KG1 (cell line): ENCODE measurements at places on chromosomes 2 and 18.

- no peak for DNase-seq
Observed at GRCh38 chr2:24592441-24593100, 101.5 kb downstream of the NCOA1 start.

DNA sequence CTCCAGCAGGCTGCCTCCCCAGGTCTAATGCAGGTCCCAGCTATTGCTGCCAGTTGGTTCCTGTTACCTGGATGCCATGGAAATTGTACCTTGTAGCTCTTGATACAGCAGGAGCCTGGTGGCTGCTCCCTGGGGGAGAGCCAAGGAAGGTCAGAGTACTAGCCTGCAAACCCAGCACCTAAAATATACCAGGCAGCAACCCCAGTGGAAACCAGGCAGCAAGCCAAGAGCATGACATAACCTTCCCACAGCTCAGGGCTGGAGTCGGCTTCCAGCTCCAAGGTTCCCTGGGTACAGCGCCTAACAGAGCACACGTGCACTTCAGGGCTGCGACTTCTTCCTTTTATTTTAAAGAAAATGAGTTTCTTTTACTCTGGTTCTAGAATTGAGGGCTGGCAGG is 30.3 kb downstream of the TNP1 start:
- DNase-seq, result no peak

DNA sequence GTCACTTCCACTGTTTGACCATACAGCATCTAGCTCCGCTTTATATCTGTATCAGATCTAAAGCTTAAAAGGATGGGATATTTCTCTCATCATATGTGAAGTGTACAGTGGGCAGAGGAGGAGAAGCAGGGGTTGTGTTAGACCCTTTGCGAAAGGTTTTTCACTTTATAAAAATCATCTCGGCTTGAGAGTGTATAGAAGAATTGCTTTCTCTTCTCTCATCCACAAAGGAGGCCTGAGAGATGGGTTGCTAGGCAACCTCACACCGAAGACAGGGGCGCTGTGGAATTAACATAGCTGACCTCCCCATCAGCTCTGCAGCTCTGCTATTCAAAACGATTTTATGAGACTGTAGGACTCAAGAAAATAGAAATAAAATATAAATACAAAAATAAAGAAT is 70.2 kb upstream of the GALNT3 start:
- no peak for DNase-seq

DNA sequence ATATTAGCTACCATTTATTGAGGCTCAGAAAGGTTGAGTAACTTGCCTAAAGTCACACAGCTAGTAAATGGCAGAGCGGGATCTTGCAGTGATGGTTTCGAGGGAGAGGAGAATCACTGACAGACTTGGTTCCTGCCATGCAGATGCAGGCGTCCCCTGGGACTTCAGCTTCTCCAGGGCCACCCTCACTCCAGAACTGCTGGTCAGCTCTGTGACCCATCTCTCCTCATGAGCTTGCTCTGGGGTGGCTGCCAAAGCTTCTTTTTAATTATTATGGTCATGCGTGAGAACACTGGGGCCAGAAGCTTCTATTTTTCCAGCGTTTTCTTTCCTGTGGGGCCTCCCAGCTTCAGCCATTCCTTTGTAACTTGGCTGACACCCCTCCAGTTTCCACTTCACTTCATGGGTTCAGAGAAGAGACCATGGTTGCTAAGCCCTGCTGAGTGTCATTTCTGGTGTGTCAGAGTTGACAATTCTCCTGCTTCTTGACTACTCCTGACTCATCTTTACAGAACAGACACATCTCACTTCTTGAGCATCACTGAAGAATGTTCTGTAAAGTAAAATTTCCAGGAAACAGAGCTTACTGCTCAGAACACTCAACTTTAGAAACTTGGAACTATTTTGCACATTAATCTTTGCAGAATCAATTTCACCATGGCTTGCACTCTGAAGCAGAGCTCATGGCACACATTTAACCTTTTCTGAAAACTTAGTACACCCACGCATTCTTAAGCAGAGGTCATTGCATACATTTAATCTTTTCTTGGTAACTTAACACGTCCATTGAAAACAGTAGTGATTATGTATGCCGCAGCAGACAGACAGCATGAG is 70.4 kb downstream of the IL1R2 start:
- DNase-seq, result no peak

GRCh38 chr2:25758348-25758747 is 85.0 kb upstream of the DTNB start:
- no peak for DNase-seq

- no peak for DNase-seq
Observed at GRCh38 chr18:76209597-76209996, 285.4 kb downstream of the ZNF516 start.

DNA sequence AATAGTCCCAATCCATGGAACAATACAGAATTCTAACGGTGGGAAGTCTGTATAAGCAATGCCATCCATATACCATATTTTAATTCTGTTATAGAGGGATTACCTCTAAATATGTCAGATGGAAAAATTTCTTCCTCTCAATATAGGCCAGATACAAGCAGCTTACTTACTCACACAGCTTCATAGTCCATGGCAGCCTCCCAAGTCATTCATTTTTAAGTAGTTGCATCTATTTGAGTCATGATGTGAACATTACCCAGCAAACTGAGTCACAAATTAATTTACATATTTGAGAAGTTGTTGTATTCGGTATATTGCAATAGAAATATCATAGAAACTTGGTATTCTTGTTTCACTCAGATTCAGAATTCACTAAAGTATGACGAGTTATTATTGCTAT is 20.3 kb downstream of the TBR1 start:
- no peak for DNase-seq

GRCh38 chr2:69742322-69742952 is 503 bp downstream of the ANXA4 start:
- DNase-seq, result no peak

DNA sequence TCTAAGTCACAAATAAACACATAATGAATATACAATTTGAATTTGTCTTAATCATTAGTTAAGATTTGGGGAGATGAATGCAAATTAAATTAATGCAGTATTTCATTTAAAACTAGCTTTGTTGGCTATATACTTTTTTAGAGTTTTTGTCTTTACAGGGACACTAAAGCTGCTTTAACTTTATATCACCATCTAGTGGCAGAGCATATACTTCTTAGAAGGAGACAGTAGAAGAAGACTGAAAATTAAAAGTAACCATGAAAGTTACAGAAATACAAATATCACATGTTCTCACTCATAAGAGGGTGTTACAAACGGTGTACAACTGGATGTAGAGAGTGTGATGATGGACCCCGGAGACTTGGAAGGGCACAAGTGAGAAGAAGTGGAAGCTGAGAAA is 268.3 kb upstream of the NETO1 start:
- DNase-seq, result peak; percentile 43

- DNase-seq, result no peak
Observed at GRCh38 chr2:218184331-218184730, 17.6 kb upstream of the CXCR1 start.

- DNase-seq, result no peak
Observed at GRCh38 chr2:15930589-15931318, 9.6 kb upstream of the MYCN start.

GRCh38 chr2:160145471-160145870 is 54.6 kb downstream of the ITGB6 start:
- no peak for DNase-seq

- no peak for DNase-seq
Observed at GRCh38 chr2:37934591-37935513, 9.8 kb downstream of the RMDN2 start.

DNA sequence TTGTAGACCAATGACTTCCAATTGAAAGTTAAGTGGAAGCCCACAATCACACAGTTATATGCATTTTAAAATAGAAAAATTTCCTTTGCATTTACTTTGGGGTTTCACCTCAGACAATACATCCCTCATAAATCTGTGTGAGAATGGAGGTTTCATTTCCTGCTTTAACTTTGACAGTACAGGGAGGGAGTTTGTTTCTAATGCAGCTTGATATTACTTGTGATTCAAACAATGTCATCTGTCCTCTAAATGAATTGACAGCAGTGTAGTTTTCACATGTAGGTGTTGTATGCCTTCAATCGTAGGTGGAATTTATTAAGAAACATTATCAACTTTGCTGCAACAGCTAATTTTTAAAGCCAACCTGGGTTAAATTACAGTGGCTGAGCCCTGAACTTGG is 75.2 kb downstream of the TMEFF2 start:
- no peak for DNase-seq

DNA sequence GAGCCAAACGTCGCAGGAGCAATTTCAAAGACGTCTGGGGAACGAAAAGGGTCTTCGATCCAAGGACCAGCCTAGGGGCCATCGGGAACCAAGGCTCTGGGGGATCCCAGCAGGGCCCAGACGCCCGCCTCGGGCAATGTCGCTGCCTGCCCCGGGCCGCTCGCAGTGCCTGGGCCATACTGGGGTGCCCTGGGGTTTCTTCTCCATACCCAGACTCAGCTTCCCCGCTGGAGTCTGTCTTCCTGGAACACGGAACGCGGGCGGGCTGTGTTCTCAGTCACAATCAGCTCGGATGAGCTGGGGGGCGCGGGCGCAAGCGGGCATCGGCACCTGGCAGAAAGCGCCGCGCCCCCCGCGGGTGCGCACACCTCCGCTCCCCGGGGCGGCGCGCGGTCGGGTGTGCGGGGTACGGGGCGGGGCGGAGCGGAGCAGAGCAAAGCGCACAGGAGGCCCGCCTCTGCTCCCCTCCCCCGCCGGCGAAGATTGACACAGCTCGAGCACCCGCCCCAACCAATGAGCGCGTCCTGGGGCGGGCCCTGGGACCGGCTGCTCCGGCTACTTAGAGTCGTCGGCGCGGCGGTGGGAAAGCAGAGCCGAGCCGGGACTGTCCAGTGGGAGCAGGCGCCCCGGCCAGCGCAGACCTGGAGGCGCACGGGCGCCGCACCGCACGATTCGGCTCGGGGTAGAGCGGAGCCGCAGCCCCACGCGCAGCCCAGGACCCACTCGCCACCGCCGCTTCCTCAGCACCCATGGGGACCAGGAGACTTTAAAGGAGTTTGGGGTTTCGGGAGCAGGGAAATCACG is at the start of gene LRATD1:
TSS of gene LRATD1 (plus strand) at position 585 of the 804 bp plus-strand sequence. CDS start 1,263 bp downstream, outside the sequence.
- no peak for DNase-seq

DNA sequence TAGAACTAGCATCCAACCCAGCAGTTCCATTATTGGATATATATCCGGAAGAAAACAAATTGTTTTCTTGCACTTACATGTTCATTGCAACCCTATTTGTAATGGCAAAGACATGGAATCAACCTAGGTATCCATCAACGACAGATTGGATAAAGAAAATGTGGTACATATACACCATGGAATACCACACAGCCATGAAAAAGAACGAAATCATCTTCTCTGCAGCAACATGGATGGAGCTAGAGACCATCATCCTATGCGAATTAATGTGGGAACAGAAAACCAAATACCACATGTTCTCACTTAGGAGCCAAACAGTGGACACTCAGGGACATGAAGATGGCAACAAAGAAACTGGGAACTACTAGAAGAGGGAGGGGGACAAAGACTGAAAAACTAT is 352.7 kb downstream of the CDH2 start:
- no peak for DNase-seq

DNA sequence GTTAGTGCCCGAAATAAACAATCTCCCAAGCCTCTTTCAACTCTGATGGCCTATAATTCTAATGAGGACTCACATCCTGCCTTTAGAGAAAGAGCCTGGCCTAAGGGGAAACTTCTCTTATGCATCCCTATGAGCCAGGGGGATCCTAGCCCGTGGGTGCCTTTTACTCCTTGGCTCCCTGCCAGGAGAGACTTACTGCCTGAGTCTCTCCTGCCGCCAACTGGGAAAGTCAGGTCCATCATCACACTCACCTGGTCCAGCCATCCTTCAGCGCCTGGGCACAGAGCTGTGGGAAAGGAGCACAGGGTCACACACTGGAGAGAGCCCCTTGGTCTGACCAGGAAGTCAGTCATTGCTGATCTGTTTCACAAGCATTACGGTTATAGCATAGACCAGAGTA is 24.1 kb downstream of the ENOSF1 start:
- no peak for DNase-seq

- DNase-seq, result no peak
Observed at GRCh38 chr18:59707306-59707705, 10.1 kb upstream of the CCBE1 start.

DNA sequence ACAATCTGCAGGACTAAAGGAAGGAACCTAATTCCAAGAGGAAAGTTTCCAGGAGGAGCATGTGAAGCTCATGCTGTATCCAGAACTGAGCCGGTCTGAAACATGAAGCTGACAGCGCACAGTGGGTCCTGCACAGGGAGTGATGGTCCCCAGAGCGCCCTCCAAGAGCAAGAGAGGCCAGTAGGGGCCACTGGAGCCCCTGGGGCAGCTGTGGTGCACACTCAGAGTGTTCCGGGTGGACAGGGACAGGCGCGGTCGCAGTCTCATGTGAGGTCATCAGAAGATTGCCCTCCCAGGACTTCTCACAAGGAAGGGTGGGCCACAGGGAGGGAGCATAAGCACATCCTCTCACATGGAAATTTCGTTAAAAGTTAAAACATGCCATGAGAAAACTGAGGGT is 355.9 kb downstream of the EIPR1 start:
- no peak for DNase-seq

GRCh38 chr2:74198023-74198460 is 373 bp upstream of the MTHFD2 start:
- no peak for DNase-seq

GRCh38 chr18:44714376-44714775 is 33.7 kb downstream of the SETBP1 start:
- no peak for DNase-seq

GRCh38 chr2:186093174-186093573 is 354.6 kb downstream of the FSIP2 start:
- DNase-seq, result no peak

GRCh38 chr2:165573534-165574461 is 104.3 kb downstream of the CSRNP3 start:
- DNase-seq, result no peak

DNA sequence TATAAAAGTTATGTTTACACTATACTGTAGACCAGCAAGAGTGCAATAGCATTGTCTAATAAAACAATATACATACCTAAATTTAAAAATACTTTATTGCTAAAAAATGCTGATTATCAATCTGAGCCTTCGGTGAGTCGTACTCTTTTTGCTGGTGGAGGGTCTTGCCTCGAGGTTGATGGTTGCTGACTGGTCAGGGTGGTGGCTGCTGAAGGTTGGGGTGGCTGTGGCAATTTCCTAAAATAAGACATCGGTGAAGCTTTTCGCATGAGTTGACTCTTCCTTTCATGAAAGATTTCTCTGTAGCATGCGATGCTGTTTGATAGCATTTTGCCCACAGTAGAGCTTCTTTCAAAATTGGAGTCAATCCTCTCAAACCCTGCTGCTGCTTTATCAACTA is 2.4 kb downstream of the TIGD1 start:
- DNase-seq, result no peak

GRCh38 chr18:31574359-31574758 is 17.3 kb upstream of the TTR start:
- no peak for DNase-seq
